ENCODE measurements at places on chromosomes 4 and X.

DNA sequence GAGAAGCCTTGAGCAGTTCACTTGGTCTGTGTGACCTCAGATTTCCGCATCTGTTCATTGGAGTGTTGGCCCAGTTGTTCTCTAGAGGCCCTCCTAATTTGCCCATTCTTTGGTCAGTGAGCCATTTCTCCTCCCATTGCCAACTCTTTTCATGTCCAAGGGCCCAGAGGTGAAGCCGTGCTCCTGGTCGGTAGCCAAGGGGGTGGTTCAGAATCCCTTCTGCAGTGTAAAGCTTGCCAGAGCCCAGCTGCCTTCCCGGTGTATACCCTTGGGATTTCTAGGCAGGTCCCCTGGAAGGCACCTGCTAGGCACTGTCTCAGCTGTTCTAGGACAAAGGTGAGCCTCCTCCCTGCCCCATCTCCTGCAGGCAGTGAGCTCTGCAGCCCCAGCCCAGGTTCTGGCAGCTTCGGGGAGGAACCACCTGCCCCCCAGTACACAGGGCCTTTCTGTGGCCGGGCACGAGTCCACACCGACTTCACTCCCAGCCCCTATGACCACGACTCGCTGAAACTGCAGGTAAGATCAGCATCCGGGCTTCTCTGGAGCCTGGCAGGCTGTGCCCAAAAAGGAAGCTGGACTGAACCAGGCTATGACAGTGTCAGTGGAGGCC, 12.3 kb downstream of the SASH3 start:
- no peak for DNase-seq

DNA sequence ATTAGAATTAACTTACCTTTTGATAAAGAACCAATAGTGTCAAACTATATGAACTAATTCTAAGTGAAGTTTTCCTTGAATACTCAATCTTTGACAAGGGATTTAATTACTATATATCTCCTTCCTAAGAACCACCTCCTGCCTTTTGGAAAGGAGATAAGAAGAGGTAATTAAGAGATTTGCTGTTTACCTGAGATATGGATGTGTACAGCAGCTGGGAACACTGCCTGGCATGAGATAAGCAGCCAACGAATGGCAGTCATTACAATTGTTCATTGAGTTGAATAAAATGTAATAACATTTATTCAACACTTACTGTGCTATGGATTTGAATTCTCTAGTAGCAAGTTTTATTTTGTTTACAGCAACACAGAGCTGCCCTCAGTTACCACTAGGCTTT, 407.1 kb downstream of the SPOCK3 start:
- no peak for DNase-seq

DNA sequence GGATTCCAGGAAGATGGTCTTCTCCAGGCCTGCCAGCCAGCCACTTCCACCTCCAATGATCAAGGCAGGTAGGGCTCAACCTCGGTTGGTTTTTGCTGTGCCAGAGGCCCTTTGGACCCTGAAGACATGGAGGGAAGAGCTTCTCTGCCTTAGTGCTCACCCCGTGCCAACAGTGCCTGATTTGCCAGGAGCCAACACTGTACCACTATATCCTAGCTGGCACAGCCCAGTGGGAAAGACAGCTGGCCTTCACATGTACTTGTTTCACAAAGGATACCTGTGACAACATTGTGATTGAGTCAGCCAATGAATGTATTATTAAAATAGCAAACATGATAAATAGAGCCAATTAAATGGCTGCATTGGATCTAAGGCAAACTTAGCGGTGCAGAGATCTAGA, 51.9 kb upstream of the PRPS1 start:
- no peak for DNase-seq

GRCh38 chrX:97628807-97629596, 745.3 kb downstream of the RPA4 start:
- DNase-seq, result no peak

GRCh38 chrX:116278826-116279225, 108.3 kb downstream of the AGTR2 start:
- no peak for DNase-seq

DNA sequence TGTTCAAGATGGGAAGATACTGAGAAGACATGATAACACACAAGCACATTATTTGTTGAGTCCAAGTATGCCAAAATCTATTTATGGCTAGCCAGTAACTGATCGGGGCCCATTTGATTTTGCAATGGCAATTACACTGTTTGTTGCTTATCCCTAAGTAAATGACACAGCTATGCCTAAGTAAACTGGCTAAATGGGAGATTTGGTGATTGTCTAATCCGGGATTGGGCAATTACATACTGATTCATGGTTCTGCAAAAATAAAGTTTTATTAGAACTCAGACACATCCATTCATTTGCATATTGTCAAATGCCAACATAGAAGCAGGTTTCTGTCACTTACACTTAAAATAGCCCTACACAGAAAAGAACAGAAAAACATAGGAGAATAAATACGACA, 140.2 kb upstream of the TBL1X start:
- DNase-seq, result no peak

GRCh38 chr4:6917461-6918271, 8.0 kb downstream of the TBC1D14 start:
- peak; percentile 69 for DNase-seq

DNA sequence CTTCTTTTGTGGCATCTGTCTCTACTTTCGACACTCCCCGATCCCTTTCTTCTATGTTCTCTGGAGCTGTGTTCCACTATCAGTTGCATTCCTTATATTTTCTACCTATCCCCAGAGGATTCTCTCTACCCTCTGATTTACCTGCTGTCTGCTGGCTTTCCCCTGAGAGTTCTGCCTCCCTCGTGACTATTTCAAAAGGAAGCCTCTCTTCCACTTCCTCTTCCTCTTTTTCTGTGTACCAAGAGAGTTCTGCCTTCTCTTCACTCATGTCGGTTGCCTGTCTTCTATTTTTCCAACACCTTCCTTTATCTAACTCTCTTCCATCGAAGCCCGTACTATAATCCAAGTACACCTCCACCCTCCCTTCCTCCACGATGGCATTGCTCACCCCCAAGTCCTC, 631.7 kb downstream of the SMARCA1 start:
- no peak for DNase-seq

DNA sequence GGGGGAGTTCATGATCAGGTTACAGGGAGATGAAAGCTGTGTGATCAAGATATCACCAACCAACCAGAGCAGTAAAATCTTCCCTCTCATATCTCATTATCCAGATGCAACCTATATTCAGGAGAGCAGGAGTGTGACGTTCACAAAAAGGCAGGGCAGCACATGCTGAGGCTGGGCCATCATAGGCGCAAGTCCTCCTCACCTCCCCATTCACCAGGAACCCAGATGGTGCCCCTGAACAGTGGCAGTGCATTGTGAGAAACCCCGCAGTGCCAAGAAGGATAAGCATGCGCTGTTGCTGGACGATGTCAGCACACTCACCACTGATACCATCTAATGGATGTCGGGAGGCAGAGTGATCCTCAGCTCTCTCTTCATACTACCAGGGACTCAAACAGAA, 170.9 kb downstream of the COL25A1 start:
- DNase-seq, result no peak

DNA sequence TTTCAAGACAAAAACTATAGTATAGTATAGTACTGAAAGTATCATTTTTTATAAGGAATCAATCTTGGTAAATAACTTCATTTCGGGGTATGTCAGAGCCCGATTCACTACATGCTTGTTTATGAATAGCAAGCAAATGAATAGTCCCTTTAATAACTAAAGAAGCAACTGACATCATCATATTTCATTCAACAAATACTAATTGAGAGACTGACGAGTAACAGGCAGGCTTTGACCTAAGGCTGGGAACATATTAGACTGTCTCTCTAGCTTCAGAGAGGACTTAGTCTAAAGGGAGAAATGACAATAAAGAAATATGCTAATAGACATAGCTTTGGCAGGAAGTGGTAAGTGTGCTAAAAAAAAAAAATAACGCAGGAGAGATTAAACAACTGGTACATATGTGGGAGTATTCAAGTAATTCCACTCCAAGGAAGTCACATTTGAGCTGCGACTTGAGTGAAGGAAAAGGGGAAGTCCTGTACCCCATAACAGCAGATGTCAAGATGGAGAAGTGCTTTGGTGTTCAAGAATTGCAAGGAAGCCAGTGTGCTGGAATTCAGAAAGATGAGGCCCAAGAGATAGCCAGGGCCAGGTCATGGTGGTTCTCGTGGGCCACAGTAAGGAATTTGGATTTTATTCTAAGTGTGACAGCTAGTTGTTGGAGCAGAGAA, 284.9 kb downstream of the FBXO8 start:
- DNase-seq, result no peak

GRCh38 chr4:173403051-173403450, 4.1 kb upstream of the SCRG1 start:
- DNase-seq, result no peak

GRCh38 chrX:17635231-17635630, 102.1 kb upstream of the SCML1 start:
- DNase-seq, result peak; percentile 64
